ENCODE measurements at places on chromosomes 5 and 9.

- no peak for DNase-seq
These were observed 321.4 kb upstream of the WWC1 start for GRCh38 chr5:167969998-167970397.

GRCh38 chr9:136690806-136691261 is 3.6 kb upstream of the AGPAT2 start:
- DNase-seq = no peak

- no peak for DNase-seq
These were observed 72.7 kb downstream of the MRPL36 start for GRCh38 chr5:1726956-1727355.

DNA sequence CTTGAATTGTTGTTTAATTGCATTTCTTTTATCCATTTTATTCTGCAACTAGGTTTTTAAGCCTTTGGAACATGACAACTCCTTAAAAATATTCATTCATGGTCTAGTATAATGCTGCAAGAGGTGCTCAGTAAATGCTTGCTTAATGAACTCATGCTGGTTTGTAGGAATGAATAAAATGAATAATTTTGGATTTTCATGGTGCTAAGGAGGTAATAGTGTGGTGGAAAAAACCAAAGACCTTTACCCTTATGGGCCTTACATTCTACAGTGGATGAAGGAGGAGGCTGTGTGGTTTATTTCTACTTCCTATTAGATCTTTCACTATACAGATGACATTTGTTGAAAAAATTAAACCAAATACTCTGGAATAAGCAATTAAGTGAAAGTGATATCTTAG is 43.4 kb downstream of the LRRTM2 start:
- no peak for DNase-seq

GRCh38 chr5:17989567-17990563 is 355.6 kb downstream of the TAF11L14 start:
- DNase-seq = no peak

DNA sequence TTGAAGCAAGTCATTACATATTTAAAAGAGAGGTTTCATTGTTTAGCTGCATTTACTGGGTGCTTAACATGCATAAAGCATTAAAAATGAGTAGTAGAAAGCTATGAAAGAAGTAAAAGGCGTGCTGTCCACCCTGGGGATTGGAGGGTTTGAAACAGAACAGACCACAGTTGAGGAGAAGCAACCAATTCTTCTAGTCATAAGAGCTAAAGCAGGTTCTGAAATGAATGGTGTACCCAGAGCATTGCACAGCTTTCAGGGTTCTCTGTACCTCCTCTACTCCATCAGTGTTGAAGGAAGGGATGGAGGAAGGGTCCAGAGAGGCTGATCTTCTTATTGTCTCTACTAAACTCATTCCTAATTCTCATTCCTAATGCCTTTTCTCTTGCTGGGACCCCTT is 68.9 kb downstream of the SH3RF2 start:
- no peak for DNase-seq

DNA sequence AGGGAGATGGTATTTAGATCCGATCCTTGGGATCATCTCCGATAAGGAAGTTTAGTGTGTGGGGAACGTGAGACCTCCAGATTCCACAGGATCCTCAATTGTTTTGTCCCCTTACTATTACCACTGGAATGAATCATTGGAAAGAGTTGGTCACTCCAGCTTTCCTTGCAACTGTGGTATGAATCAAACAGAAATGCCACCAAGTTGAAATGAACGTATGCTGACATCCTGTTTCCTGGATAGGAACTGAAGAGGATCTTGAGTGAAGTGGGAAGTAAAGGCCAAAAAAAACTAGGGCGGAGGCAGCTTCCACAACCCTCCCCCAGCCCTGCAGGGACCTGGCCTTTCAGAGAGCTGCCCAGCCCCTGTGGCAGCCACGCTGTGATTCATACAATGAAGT is 23.9 kb downstream of the IRX1 start:
- DNase-seq = no peak

- no peak for DNase-seq
These were observed 597 bp downstream of the NFIL3 start for GRCh38 chr9:91422758-91423711.

DNA sequence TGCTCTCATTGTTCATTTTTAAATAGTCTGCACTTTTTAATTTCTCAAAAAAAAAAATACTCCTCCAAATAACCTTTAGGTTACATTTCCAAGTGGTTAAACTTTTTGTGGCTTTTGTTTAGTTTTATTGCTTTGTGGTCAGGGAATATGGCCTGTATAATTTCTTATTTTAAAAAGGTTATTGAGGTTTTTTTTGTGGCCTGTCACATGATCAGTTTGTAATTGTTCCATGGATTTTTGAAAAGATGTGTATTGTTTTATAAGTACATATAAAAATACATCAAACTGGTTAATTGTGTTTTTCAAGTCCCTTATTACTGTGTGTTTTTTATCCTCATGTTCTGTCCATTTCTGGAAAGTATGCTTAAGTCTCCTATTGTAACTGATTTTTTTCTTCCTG is 64.0 kb downstream of the ZNF618 start:
- DNase-seq = no peak

DNA sequence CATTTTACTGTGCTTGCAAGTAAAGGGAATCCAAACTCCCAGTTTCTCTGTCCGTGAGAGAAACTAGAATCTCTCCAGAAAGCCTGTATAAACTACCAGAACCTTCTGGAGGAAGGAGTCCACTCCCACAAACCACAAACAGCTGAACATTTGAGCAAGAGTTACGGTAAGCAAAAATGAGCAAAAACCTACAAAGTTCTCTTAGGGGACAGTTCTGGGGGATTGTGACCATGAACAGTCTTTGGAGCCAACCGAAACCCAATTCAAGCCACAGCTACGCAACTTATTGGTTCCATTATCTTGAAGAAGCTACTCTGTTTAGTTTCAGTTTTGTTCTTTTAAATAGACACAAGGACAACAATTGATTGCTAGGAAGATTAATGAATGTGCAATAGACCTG is 330.6 kb downstream of the ASTN2 start:
- DNase-seq = no peak

GRCh38 chr9:98357921-98358535 is 102.6 kb upstream of the TBC1D2 start:
- no peak for DNase-seq

Measured in activated CD4-positive, alpha-beta T cell treated with anti-CD3 and anti-CD28 coated beads for 24 hours (primary cell).